ENCODE measurements at places on chromosomes 11 and 22.
A peak's percentile ranks its signal among the peaks of the same experiment; 100 is the strongest.

DNA sequence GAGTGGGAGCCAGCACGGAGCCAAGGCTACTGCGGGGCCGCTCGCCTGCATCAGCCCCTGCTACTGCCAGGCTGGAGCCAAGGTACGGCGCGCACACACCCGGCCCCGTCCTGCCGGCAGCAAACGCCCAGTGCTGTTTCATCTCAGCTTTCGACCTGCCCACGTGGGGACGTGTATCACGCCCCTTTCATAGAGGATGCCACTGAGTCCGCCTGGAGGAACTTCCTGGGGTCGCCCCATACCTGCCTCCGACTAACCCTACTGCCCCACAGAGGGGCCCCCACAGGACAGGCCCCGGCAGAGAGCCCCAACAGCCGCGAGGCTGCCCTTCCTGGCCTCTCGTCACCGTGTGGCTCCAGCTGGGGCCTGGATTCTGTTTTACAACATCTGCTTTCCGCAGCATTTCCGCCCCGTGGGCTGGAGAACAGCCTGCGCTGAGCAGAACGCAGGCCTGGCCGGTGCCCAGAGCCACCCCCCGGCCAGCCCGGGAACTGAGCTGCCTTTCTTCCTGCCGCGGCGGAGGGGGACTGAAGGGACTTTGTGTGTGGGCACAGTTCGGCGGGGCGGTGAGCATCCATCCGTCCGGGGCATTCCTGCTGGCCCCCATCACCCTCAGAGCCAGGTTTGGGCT, 22.9 kb upstream of the ARHGAP8 start:
- no peak for DNase-seq

- DNase-seq: no peak
These were observed 74.4 kb upstream of the ARHGAP32 start for GRCh38 chr11:129266536-129266935.

- no peak for DNase-seq
These were observed 42.5 kb downstream of the ARRB1 start for GRCh38 chr11:75308986-75309385.

- DNase-seq: no peak
These were observed 4.1 kb upstream of the MAPK11 start for GRCh38 chr22:50274311-50274710.

- no peak for DNase-seq
These were observed 60.7 kb upstream of the CCDC89 start for GRCh38 chr11:85746670-85747069.

DNA sequence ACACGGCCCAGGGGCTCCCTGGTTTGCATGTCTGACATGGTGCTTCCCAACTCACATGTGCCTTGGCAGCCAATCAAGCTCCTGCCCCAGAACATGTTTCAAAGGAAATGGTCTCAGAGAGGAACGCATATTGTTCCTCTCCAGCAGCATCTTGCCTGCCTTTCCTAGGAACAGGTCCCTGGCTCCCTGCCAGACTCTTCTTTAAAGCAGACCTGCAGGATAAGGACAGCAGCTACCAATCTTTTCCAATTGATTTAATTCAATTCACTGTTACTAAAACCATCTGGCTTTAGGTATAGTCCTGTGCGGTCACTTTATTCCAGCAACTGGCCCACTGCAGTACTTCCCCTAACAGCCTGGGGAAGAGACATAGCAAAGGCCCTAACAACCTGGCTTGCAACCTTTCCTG, 79.9 kb downstream of the AMBRA1 start:
- DNase-seq: peak; percentile 65

DNA sequence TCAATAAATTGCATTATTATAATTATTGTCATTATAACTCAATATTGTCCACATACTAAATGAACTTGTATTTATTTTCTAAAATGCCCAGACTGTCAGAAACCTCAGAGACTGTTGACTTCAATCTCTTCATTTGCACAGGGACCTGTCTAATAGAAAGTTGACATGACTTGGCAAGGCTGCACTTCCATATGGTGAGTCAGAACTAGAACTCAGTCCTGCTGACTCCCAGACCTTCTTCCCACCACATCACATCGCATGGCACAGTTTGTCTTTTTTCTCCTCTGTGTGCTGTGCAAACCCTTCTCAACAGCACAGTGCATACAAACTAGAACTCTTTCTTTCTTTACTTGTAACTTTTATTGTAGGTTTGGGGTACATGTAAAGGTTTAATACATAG, 215.1 kb upstream of the BLID start:
- DNase-seq: no peak
